ENCODE measurements at places on chromosomes 3 and 15. TPM values are rescaled to one million over a fixed set of nuclear protein-coding genes. Genes with fewer than 3 reads are reported as not detected.

The GRIP2 gene
- 5.8 TPM for total RNA-seq

The FBLN2 gene
- total RNA-seq = 34.3 TPM

The PTPN23 gene
- 26.4 TPM for total RNA-seq

The PARP15 gene
- total RNA-seq = 1.2 TPM

The NR2F2 gene
- total RNA-seq = 19.7 TPM

The NIPA2 gene
- total RNA-seq = 28.5 TPM

The GYG1 gene
- total RNA-seq = 134 TPM

The POLG gene
- 33.3 TPM for total RNA-seq

The TAGLN3 gene
- 0.66 TPM for total RNA-seq

The MEGF11 gene
- not detected for total RNA-seq

The DNAJC13 gene
- total RNA-seq = 29.8 TPM

The GHRL gene
- not detected for total RNA-seq

The SCAANT1 gene
- not detected for total RNA-seq

The CCR9 gene
- total RNA-seq = not detected

The NPAP1 gene
- not detected for total RNA-seq

The ANKRD34C gene
- 0.52 TPM for total RNA-seq

The SERP1 gene
- total RNA-seq = 41.1 TPM

The ALG1L2 gene
- not detected for total RNA-seq

The TMC3 gene
- not detected for total RNA-seq

The TMEM207 gene
- total RNA-seq = not detected

The ADAMTS17 gene
- 0.94 TPM for total RNA-seq

The LMAN1L gene
- total RNA-seq = 0.19 TPM

The CHST2 gene
- total RNA-seq = 1.9 TPM

The MBD4 gene
- total RNA-seq = 21.3 TPM
